ENCODE measurements at places on chromosomes 11 and 22. TPM values are rescaled to one million over a fixed set of nuclear protein-coding genes. Genes with fewer than 3 reads are reported as not detected.

Gene RHOD
- 21.2 TPM for total RNA-seq

Gene FOSL1
- total RNA-seq, result 2.1 TPM

Gene ZP1
- not detected for total RNA-seq

Gene SLC17A6
- 3.4 TPM for total RNA-seq

Gene TCIRG1
- total RNA-seq, result 37.0 TPM

Gene GLYAT
- total RNA-seq, result not detected

Gene CHRM4
- total RNA-seq, result 0.98 TPM

Gene MED15
- 121 TPM for total RNA-seq

Gene AIFM3
- 2.6 TPM for total RNA-seq

Gene USP2
- total RNA-seq, result 7.4 TPM

Gene E2F8
- 12.2 TPM for total RNA-seq

Gene FERMT3
- total RNA-seq, result 3.5 TPM

Gene MS4A15
- total RNA-seq, result not detected

Gene CST6
- not detected for total RNA-seq

Gene SLC2A11
- 32.1 TPM for total RNA-seq

Gene CLTCL1
- total RNA-seq, result 11.6 TPM

Gene OSBP
- total RNA-seq, result 42.4 TPM

Gene CHRNA10
- 2.9 TPM for total RNA-seq

Gene NEAT1
- total RNA-seq, result 395 TPM

Gene TPBGL
- 0.31 TPM for total RNA-seq

Gene MFRP
- not detected for total RNA-seq

Gene SAA2
- total RNA-seq, result not detected

Gene MMP10
- total RNA-seq, result 0.71 TPM

Gene KCNJ1
- 0.27 TPM for total RNA-seq

Gene SVIP
- total RNA-seq, result 26.5 TPM

Gene OR8G5
- not detected for total RNA-seq

Gene SAAL1
- total RNA-seq, result 19.8 TPM

Gene SLC29A2
- total RNA-seq, result 31.7 TPM

Gene APOBEC3H
- total RNA-seq, result 1.1 TPM

Gene TUB
- 28.8 TPM for total RNA-seq

Gene CPT1B
- total RNA-seq, result 68.4 TPM

Gene OR52H1
- not detected for total RNA-seq

Gene OPCML
- total RNA-seq, result 0.79 TPM

Gene SYCE3
- total RNA-seq, result not detected

Gene ACAT1
- 52.6 TPM for total RNA-seq

Gene ROBO4
- total RNA-seq, result not detected

Gene GRIA4
- 58.5 TPM for total RNA-seq

Gene CYTH4
- total RNA-seq, result not detected

Gene GLB1L3
- total RNA-seq, result not detected

Gene GALNT18
- 9.8 TPM for total RNA-seq

Gene FAM83F
- total RNA-seq, result 37.5 TPM

Gene TMEM25
- total RNA-seq, result 35.8 TPM

Gene GLYATL1
- 2.5 TPM for total RNA-seq

Gene PLEKHA7
- total RNA-seq, result 177 TPM

Gene CTNND1
- 253 TPM for total RNA-seq

Gene UBQLN3
- total RNA-seq, result not detected

Gene HDHD5
- 25.3 TPM for total RNA-seq

All from type B pancreatic cell (in vitro differentiated cells).